ENCODE measurements at places on chromosomes 7 and 10.

DNA sequence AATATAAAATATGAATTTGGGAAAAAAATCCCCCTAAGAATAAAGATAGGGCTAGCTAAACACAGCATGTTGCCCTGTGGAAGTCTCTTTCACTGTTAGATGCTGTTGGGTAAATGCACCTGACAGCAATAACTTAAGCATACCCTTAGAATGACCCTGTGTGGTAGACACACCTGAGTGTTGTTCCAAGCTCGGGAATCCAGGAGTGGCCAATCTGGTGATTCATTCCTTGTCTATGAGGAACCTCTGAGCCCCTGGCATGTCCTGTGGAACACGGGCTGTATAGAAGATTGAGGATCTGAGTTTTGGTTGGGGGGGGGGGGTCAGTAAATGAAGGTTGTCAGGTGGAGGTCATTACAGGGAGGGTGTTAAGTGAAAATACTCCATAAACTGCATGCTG is 730.0 kb upstream of the IGFBP3 start:
- DNase-seq, result no peak

- DNase-seq, result no peak
Observed at GRCh38 chr7:21198921-21199320, 229.0 kb upstream of the SP4 start.

GRCh38 chr7:39808796-39809481 is 141.1 kb upstream of the CDK13 start:
- no peak for DNase-seq

- no peak for DNase-seq
Observed at GRCh38 chr10:78703593-78703992, 365.2 kb upstream of the ZMIZ1 start.

Measured in effector memory CD8-positive, alpha-beta T cell (primary cell).